ENCODE measurements at places on chromosomes 6 and 20. TPM values are rescaled to one million over a fixed set of nuclear protein-coding genes. Genes with fewer than 3 reads are reported as not detected.

The PKIB gene
- not detected for total RNA-seq

The UNC93A gene
- total RNA-seq = not detected

The TMC2 gene
- not detected for total RNA-seq

The STK35 gene
- 15.0 TPM for total RNA-seq

The POPDC3 gene
- total RNA-seq = 57.6 TPM

The ZNF391 gene
- total RNA-seq = 0.89 TPM

The DNMT3B gene
- 0.44 TPM for total RNA-seq

The SYNDIG1 gene
- 21.7 TPM for total RNA-seq
